Kidney (tissue), 22 donors: ENCODE measurements at places on chromosomes 4 and X. TPM values are rescaled to one million over a fixed set of nuclear protein-coding genes. Genes with fewer than 3 reads are reported as not detected.

DNA sequence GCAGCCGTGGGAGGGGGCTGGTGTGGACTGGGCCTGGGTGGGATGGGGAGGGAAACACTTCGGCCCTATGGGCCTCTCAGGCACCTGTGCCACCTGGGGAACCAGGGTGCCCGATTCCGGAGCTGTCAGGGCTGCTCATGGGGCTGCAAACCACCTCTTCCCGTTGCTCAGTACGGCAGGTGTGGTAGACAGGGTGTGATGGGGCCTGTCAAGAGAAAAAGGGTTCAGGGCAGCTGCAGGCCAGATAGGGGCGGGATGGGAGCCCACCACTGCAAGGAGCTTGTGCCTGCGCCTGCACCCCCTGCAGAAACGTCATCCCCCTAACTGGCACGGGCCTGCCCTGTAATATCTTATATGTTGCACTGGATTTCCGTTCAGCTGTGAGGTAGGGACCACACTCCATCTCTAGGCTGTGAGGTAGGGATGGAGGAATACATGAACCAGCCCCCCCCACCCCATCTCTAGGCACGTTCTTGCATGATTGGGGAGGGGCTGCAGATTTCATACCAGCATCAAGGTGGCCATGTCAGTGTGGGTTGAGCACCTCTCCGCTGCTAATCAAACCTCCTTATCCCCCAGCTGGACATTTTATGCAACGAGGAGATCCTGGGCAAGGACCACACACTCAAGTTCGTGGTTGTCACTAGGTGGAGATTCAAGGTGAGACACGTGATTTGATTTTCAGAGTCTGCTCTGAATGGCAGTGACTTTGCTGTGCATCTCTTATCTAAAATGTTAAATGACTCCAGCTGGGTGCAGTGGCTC is 59.0 kb downstream of the PCGF3 start:
- no peak for DNase-seq

- no peak for DNase-seq
These were observed 8.3 kb upstream of the ZXDB start for GRCh38 chrX:57583477-57583876.

DNA sequence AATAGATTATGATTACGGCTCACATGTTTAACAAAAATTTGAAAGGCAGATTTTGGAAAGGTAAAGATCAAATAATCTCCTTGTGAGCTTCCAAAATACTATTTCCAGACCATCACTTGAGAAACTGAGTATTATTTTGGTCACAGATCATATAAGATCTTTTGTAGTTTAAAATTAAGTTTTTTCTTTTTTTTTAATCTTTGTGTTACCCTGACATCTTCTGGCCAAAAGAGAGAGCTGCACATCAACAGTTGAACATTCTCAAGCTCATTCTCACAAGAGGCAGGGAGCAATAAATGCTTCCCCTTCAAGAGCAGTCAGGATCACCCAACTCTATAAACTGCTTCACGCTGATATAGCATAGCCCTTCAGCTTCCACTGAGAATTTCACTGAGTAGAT is 15.9 kb downstream of the TMEM192 start:
- peak; percentile 39 for DNase-seq

DNA sequence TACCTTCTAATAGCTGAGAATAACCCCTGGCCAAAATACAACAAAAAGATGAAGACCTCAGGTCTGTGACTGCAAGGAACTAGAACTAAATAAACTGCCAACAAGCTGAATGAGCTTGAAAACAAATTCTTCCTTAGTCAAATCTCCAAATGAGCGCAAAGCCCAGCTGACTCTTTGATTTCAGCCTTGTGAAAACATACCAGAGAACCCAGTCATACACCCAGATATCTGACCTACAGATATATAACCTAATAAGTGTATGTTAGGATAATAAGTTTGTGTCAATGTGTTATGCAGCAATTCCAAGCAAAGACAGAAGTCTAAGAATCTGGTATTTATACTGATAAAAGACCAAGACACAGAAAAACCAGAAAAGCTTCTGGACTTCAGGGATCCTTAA is 38.0 kb upstream of the ADGRL3 start:
- no peak for DNase-seq

GRCh38 chr4:80094191-80094590 is 21.2 kb upstream of the ANTXR2 start:
- no peak for DNase-seq

DNA sequence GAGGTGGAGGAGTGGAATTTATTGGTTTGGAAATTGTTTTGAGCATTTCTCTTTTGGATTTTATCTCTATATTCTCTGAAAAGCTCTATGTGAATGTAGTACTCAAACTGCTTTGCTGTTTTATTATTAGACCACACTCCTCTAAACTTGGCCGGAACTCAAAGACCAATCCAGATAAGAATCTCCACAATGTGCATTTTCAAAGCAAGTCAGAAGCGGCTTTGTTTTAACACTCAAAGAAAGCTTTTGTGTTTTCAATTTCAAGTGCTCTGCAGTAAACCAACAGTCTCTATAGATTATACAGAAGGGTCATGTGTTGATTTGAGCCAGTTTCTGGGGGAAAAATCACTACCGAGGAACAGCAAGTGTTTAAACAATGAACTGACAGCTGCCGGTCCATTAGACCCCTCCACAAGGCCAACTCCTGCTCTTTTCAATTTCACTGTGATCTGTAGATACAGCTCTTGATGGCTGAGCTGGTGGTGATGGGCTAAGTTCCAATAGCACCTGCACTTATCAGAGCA is 79.4 kb downstream of the FTHL17 start:
- DNase-seq, result peak; percentile 27

- no peak for DNase-seq
These were observed 13.4 kb downstream of the CCDC158 start for GRCh38 chr4:76407440-76408119.

GRCh38 chr4:126794363-126794762 is 838.4 kb upstream of the INTU start:
- DNase-seq, result no peak

GRCh38 chr4:2432991-2433530 is 14.3 kb downstream of the CFAP99 start:
- peak; percentile 87 for DNase-seq

GRCh38 chrX:71117358-71117757 is 1.0 kb upstream of the MED12 start:
- DNase-seq, result no peak

- DNase-seq, result no peak
These were observed 60.9 kb downstream of the C4orf51 start for GRCh38 chr4:145740806-145741205.

- DNase-seq, result no peak
These were observed 561.3 kb upstream of the GRIA3 start for GRCh38 chrX:122622795-122623194.

DNA sequence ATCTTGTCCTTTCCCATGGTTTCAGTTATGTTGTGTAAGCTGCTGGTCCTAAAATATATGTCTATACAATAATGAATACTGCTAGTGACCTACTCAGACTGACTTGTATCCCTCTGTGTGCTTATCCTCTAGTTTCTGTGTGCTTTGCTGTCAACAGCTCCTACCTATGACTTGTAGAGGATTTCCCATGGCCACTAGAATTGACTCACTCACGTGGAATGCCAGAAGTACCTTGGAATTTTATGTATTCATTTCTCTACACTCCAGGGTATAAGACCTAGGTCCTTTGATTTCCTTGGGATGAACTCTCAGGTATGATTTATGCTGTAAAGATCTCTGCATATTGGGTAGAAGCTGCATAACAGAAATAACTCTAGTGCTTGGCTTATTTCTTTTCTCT is 279.9 kb upstream of the SLIT2 start:
- no peak for DNase-seq

DNA sequence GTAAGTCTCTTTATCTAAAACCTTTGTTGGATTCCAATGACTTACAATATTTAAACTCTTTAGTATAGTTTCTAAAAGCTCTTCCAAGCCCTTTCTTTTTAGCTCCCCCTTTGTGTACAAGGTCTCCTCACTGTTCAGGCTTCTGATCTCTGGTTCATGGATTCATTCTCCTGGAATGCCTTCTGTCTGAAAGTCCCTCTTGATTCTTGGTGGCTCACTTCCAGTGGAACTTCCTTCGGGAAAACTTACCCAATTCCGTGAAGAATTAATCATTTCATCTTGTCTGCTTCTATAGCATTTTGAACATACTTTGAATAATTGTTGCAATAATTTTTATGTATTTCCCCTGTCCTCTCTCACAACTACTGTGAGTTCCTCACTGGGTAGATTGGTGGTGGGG is 3.6 kb downstream of the ARHGAP24 start:
- DNase-seq, result no peak

Gene SOX3
- polyA plus RNA-seq, result not detected

Gene TMPRSS11A
- not detected for polyA plus RNA-seq

Gene GYPB
- not detected for polyA plus RNA-seq

Gene COL4A6
- 4.1 TPM for polyA plus RNA-seq

Gene MAGEB2
- polyA plus RNA-seq, result not detected

Gene THAP9
- 2.6 TPM for polyA plus RNA-seq

Gene SLC39A8
- polyA plus RNA-seq, result 7.1 TPM
